Astrocyte (in vitro differentiated cells and primary cell): ENCODE measurements at places on chromosomes 7 and 10.

- H3K4me1 ChIP-seq = no peaks in the 10 kb centered on the region
- H3K27me3 ChIP-seq = no peaks in the 10 kb centered on the region
- H3K27ac ChIP-seq = no peak overlapping the region
- H3K4me3 ChIP-seq = no peak overlapping the region
Observed at GRCh38 chr10:68752711-68753350, 31.8 kb downstream of the CCAR1 start.

- DNase-seq = no peak
- no peak overlapping the region for H3K4me3 ChIP-seq
- H3K27ac ChIP-seq = no peak overlapping the region
- H3K27me3 ChIP-seq = no peaks in the 10 kb centered on the region
- H3K36me3 ChIP-seq = peaks cover 33% of the 10 kb centered on the region
Observed at GRCh38 chr10:119031496-119032059, 2.1 kb downstream of the NANOS1 start.

DNA sequence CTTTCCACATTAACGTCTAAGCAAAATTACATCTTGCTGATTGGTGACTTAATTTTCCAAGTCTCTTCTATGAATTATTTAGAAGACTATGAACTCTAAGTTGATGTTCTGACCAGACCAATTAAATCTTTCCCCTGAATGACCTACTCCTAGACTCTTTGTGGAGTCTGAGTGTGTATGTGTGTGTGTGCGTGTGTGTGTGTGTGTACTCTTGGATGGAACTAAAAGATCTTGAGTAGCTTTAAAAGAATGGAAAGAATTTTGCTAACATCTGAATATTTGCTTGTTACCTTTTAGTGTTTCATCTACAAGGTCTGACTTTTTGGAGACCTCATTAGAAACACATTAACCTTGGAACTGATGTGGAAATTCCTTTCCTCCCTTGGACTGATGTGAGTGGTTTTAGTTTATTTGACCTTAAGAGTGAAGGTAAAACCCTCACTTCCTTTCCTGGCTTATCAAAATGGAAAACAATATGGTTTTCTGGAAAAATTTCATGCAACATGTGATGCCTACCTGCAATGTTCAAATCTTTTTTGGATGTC lies 257.1 kb downstream of the GATA3 start:
- DNase-seq = peak; percentile 56
- no peak overlapping the region for H3K4me3 ChIP-seq
- H3K36me3 ChIP-seq = no peaks in the 10 kb centered on the region

DNA sequence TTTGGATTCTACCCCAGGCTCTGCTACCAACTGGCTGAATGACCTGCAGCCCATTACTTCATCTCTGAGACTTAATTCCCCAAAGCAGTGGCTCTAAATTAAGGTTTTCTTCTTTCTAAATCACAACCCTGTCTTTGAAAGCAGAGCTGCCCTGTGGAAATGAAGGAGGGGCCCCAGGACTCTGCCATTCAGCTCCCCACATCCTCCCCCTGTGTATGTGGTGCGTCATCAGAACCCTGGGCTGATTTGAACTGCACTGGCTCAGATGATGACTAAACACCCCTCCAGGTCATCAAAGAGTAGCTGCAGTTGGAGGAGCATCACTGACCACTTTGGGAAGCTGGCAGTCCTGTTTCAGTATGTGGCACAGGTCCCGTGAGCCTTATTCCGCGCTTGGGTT lies 46.6 kb downstream of the BPGM start:
- H3K4me1 ChIP-seq = peaks cover 53% of the 10 kb centered on the region
- H3K36me3 ChIP-seq = no peaks in the 10 kb centered on the region
- no peak overlapping the region for H3K4me3 ChIP-seq
- H3K27ac ChIP-seq = peak overlapping the region; percentile 87

DNA sequence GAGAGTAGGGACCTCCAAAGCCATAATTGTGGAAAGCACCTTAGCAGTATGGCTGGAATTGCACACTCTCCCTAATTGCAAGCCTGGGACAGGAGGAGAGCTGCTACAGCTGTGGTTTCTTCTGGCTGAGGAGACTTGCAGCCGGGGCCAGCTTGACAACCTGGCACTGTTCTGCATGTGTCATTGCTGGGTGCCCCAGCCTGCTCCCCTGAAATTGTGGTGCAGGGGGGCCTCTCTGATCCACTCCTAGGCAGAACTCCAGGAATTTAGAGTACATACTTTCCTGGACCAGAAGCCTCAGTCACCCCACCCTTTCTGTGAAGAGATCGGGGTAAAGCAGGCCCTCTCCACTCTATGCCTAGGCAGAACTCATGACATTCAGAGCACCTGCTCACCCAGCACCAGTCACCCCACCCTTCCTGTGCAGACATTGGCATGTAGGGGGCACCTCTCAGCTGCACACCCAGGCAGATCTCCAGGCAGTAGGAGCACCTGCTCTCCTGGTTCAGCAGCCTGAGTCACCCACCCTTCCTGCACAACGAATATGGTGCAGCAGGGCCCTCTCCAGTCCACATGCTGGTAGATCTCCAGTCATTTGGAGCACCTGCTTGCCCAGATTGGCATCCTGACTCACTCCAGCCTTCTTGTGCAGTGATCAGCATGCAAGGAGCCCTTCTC lies 34.4 kb upstream of the DYNC1I1 start:
- no peaks in the 10 kb centered on the region for H3K27me3 ChIP-seq
- H3K4me1 ChIP-seq = no peaks in the 10 kb centered on the region
- H3K36me3 ChIP-seq = no peaks in the 10 kb centered on the region
- DNase-seq = no peak

DNA sequence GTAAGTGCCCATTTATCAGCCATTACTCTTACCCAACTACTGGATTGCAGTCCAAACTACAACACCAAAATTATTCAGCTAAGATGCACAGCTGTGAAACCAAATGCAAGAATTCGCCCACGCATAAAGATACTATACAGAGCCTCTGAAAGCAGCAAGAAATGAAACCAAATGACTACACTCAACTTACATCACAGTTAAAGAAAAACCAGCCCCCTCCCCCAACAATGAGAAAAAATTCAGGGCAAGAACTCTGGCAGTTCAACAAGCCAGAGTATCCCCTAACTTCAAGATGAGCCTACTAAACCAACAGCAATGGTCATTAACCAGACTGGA lies 209.1 kb upstream of the VWC2 start:
- DNase-seq = no peak
- no peaks in the 10 kb centered on the region for H3K27me3 ChIP-seq
- H3K27ac ChIP-seq = no peak overlapping the region
- H3K4me3 ChIP-seq = no peak overlapping the region
- no peaks in the 10 kb centered on the region for H3K4me1 ChIP-seq
- no peaks in the 10 kb centered on the region for H3K36me3 ChIP-seq

DNA sequence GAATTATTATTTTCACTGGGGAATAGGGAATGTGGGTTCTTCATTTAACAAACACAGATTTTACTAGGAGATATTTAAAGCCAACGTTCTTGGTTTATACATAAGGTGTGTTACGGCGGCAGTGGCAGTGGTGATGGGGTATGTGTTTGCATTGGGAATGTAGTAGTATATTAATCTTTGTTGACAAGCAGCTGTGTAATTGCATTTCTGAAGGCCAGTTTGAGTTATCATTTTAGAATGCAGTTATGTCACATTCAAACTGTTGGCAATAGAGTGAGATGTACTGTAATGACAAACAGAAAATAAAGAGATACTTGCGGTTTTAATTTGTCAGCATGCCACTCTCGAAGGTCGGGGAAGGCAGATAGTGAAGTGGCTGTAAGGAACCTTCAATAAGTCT lies 628.6 kb upstream of the POM121L12 start:
- H3K4me1 ChIP-seq = no peaks in the 10 kb centered on the region
- no peaks in the 10 kb centered on the region for H3K27me3 ChIP-seq

GRCh38 chr7:118648002-118648401 lies 423.5 kb downstream of the ANKRD7 start:
- H3K4me1 ChIP-seq = no peaks in the 10 kb centered on the region
- no peak for DNase-seq
- H3K27me3 ChIP-seq = no peaks in the 10 kb centered on the region

- no peaks in the 10 kb centered on the region for H3K27me3 ChIP-seq
- H3K36me3 ChIP-seq = no peaks in the 10 kb centered on the region
- peaks cover 9% of the 10 kb centered on the region for H3K4me1 ChIP-seq
- no peak overlapping the region for H3K4me3 ChIP-seq
- peak overlapping the region; percentile 11 for H3K27ac ChIP-seq
Observed at GRCh38 chr10:14658331-14659127, 116.2 kb downstream of the FAM107B start.

- no peaks in the 10 kb centered on the region for H3K27me3 ChIP-seq
- H3K36me3 ChIP-seq = no peaks in the 10 kb centered on the region
- no peak overlapping the region for H3K27ac ChIP-seq
- no peaks in the 10 kb centered on the region for H3K4me1 ChIP-seq
- no peak for DNase-seq
Observed at GRCh38 chr10:19498393-19499290, 317.6 kb upstream of the PLXDC2 start.

GRCh38 chr7:559396-559705 lies 39.7 kb upstream of the PDGFA start:
- no peaks in the 10 kb centered on the region for H3K36me3 ChIP-seq
- no peaks in the 10 kb centered on the region for H3K4me1 ChIP-seq
- no peak overlapping the region for H3K4me3 ChIP-seq

DNA sequence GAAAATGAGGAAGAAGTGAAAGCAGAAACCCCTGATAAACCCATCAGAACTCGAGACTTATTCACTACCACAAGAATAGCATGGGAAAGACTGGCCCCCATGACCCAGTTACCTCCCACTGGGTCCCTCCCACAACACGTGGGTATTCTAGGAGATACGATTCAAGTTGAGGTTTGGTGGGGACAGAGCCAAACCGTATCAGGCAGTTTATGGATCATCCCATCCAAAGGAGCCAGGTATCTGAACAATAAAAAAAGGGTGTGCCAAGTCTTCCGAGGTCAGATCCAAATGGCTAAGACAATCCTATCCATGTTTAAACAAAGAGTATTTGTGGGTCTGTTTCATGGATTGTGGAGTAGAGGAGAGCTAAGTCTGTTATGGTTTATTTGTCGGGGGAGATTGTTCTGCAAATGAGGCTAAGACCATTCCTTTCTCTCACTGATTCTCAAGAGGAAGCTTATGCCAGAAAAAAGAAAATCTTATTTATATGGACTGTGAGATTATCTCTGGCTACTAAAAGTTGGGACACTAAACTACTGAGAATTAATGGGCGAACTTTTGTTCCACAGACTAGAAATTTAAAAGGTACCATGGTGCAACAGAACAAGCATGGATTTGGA lies 203.7 kb downstream of the IPMK start:
- H3K27ac ChIP-seq = no peak overlapping the region
- no peaks in the 10 kb centered on the region for H3K36me3 ChIP-seq
- peaks cover 4% of the 10 kb centered on the region for H3K27me3 ChIP-seq
- no peak for DNase-seq
- no peak overlapping the region for H3K4me3 ChIP-seq
- peaks cover 4% of the 10 kb centered on the region for H3K4me1 ChIP-seq

- no peak overlapping the region for H3K4me3 ChIP-seq
- peaks cover 65% of the 10 kb centered on the region for H3K4me1 ChIP-seq
Observed at GRCh38 chr10:71835671-71836595, 15.1 kb downstream of the PSAP start.

DNA sequence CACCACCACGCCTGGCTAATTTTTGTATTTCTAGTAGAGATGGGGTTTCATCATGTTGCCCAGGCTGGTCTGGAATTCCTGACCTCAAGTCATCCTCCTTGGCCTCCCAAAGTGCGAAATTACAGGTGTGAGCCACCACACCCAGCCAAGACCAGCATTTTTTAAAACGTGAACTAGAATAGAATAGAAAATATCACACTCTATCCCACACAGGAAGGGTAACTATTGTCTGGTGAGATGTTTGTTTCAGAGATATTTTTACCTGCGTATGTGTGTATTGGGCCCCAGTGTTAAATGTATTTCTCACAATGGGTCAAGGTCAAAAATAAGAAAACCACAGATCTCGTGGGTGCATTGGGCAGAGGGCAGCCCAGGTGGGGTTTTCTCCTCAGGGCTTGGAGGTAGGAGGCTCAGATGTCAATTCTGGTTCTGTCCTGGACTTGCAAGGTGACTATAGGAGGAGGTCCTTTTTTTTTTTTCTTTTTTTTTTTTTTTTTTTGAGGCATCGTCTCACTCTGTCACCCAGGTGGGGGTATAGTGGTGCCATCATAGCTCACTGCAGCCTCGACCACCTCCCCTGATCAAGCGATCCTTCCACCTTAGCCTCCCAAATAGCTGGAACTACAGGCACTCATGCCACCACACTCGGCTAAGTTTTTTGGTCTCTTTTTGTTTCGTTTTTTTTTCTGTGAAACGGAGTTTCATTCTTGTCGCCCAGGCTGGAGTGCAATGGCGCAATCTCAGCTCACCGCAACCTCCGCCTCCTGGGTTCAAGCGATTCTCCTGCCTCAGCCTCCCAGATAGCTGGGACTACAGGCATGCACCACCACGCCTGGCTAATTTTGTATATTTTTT lies 19.0 kb downstream of the SH2B2 start:
- no peak for DNase-seq
- H3K27ac ChIP-seq = no peak overlapping the region
- peaks cover 2% of the 10 kb centered on the region for H3K27me3 ChIP-seq
- no peak overlapping the region for H3K4me3 ChIP-seq

GRCh38 chr10:102347236-102347828 lies 48.2 kb upstream of the NFKB2 start:
- peak; percentile 22 for DNase-seq
- no peak overlapping the region for H3K27ac ChIP-seq
- no peaks in the 10 kb centered on the region for H3K27me3 ChIP-seq
- H3K4me3 ChIP-seq = no peak overlapping the region
- peaks cover 19% of the 10 kb centered on the region for H3K4me1 ChIP-seq
- H3K36me3 ChIP-seq = peaks cover 13% of the 10 kb centered on the region

GRCh38 chr10:28559618-28560017 lies 26.7 kb downstream of the WAC start:
- H3K4me3 ChIP-seq = no peak overlapping the region
- H3K36me3 ChIP-seq = peaks cover 24% of the 10 kb centered on the region
- DNase-seq = peak; percentile 50
- H3K27me3 ChIP-seq = no peaks in the 10 kb centered on the region
- peaks cover 5% of the 10 kb centered on the region for H3K4me1 ChIP-seq
- no peak overlapping the region for H3K27ac ChIP-seq

- H3K4me3 ChIP-seq = no peak overlapping the region
- peak; percentile 70 for DNase-seq
- H3K27ac ChIP-seq = no peak overlapping the region
- H3K4me1 ChIP-seq = peaks cover 5% of the 10 kb centered on the region
- no peaks in the 10 kb centered on the region for H3K36me3 ChIP-seq
Observed at GRCh38 chr7:130481898-130482297, 10.0 kb upstream of the MEST start.

GRCh38 chr10:35827783-35828182 lies 185.7 kb upstream of the FZD8 start:
- H3K27me3 ChIP-seq = no peaks in the 10 kb centered on the region
- H3K36me3 ChIP-seq = no peaks in the 10 kb centered on the region
- no peak for DNase-seq
- no peak overlapping the region for H3K27ac ChIP-seq
- no peaks in the 10 kb centered on the region for H3K4me1 ChIP-seq
- no peak overlapping the region for H3K4me3 ChIP-seq

GRCh38 chr10:113920875-113921274 lies 66.4 kb downstream of the NHLRC2 start:
- H3K4me3 ChIP-seq = no peak overlapping the region
- H3K36me3 ChIP-seq = no peaks in the 10 kb centered on the region
- H3K4me1 ChIP-seq = no peaks in the 10 kb centered on the region
- H3K27ac ChIP-seq = no peak overlapping the region
- DNase-seq = no peak

- no peak overlapping the region for H3K4me3 ChIP-seq
- DNase-seq = no peak
- no peaks in the 10 kb centered on the region for H3K36me3 ChIP-seq
- H3K27ac ChIP-seq = peak overlapping the region; percentile 76
- H3K27me3 ChIP-seq = no peaks in the 10 kb centered on the region
Observed at GRCh38 chr10:72008096-72008981, 44.1 kb downstream of the CHST3 start.

- DNase-seq = no peak
- H3K4me1 ChIP-seq = no peaks in the 10 kb centered on the region
Observed at GRCh38 chr10:124053971-124054370, 39.4 kb downstream of the CHST15 start.
